HS-5 (cell line): ENCODE measurements at places on chromosomes 2 and 18.

DNA sequence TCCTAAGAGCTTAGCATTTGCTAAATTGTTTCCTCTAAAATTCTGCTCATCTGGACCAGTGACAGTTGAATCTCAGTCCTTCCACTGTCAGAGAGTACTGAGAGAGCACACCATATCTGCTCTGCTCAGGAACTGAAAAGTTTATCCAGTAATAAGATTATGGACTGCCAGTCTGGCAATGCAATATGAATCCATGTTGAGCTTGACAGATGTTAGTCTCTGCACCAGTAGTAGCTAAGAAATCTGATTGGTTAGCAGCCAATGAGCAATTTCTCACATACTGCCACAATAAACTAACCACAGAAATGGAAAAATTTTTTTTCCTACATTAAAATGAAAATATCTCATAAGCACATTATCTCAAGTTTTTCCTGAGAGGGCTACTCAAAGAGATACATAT lies 2.3 kb downstream of the PRKD3 start:
- no peak for DNase-seq

GRCh38 chr2:47774567-47774966 lies 8.4 kb upstream of the MSH6 start:
- no peak for DNase-seq

DNA sequence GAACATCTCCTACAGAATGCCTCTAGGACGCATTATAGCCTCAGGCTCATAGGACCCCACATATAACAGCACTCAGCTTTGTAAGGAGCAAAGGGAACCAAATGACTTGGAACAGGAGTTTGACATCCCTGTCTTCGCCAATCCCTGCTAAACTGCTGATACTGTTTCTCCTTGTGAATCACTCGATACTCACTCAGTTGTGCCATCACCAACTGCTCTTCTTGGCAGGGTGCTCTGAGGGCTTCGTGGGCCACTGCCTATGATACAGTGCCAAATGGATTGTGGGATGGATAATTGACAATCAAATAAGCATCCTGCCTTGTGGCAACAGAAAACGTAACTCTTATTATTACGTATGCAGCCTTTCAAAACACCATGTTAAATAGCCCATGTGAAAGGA lies 396.3 kb downstream of the RIT2 start:
- no peak for DNase-seq

- DNase-seq, result no peak
These were observed 31.3 kb upstream of the MSTN start for GRCh38 chr2:190093793-190094192.

DNA sequence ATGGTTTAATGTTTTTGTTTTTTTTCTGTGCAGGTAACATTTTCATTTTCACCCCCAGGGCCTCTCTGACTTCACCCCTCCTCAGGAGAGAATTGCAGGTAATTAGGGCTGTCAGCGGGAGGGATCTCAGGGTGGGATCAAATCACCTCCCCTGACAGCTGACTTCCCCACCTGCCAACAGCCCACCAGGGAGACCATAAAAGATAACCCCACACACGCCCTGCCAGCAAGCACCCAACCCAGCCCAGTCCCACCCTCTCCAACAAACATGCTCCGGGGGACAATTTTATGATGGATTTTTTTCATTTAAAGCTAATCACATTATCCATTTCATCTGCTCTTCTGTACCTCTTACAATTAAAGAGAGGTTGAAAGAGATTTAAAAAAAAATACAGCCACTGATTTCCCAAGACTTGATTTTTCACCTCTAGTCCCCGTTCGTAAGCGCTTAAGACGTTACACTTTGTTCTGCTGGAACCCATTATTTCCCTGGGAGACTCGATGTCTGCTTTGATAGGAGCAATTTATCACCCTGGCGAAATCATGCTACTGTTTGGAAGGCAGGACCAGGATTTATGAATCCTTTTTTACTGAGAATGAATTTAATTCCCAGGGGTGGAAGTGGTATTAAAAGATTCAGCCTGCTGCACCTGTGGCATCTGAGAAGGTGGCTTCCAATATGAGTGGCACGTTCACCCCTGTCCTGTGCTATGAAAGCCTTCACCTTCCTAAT lies 232.9 kb upstream of the ID2 start:
- no peak for DNase-seq

DNA sequence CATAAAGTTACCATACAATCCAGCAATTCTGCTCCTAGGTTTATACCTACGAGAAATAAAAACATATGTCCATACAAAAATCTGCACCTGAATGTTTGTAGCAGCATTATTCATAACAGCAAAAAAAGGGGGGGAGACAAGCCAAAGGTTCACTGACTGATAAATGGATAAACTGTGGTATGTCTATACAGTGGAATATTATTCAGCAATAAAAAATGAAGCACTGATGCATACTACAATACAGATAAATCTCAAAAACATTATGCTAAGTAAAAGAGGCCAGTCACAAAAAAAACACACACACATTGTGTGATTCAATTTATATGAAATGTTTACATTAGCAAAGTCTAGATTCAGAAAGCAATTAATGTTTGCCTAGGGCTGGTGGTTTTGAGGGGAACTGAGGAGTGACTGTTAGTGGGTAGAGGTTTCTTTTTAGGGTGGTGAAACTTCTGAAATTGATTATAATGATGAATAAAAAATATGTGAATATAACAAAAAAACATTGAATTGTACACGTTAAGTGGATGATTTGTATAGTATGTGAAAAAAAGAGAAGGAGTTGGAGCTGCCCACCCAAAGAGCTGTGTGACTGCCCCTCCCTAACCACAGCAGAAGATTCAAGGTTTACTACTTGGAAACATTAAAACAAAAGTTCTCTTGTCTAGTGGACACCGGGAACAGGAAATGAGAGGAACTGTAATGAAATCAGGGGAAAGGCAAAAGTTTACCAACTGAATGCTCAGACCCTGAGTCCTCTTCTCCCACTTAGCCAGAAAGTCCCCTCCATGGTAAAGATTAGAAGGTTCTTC lies 13.4 kb downstream of the COLEC12 start:
- DNase-seq, result no peak

DNA sequence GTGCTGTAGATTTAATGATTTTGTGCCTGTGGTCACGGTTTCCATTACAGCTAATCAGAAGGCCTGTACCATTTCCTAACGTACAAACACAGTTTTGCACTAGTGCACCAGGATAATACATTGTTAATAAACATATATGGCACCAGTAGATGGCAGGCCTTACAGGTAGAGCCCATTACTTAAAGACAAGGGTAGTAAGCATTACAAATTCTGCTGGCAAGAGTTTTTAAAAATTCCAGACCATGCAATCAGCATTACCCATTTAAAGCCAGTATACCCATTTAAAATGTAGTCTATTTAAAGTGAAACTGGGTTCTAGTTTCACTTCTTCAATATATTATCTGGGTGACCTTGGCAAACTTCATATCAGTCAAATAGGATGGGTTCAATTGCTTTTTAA lies 224.2 kb downstream of the NUP35 start:
- no peak for DNase-seq

GRCh38 chr2:202023198-202023903 lies 10.3 kb upstream of the FZD7 start:
- DNase-seq, result no peak

GRCh38 chr2:27737676-27738348 lies 33.7 kb upstream of the MRPL33 start:
- no peak for DNase-seq

DNA sequence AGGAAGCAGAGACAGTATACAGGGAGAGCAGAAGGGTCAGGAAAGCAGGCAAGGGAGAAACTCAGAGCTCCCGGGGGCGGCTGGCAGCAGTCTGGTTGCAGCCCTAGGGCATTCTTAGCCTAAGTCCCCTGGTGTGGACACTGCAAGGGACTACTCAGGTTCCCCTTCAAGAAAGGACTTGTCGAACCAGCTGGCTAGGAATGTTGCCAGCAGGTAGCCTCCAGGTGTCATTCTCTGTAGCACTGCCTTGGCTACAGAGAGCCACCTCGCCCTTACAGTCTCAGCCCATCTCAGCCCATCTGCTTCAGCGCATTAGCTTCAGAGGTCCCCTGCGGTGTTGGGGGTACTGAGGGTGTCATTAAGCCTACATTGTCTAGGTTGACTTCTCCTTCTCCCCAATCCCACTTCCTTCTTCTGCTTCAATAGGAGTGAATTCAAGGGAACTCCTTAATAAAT lies 11.3 kb upstream of the TMSB10 start:
- no peak for DNase-seq

- no peak for DNase-seq
These were observed 123.1 kb downstream of the CELF4 start for GRCh38 chr18:37442477-37442876.

GRCh38 chr2:9439536-9439935 lies 16.1 kb downstream of the CPSF3 start:
- DNase-seq, result no peak

- no peak for DNase-seq
These were observed 611.0 kb downstream of the KCNJ3 start for GRCh38 chr2:155309483-155309882.

DNA sequence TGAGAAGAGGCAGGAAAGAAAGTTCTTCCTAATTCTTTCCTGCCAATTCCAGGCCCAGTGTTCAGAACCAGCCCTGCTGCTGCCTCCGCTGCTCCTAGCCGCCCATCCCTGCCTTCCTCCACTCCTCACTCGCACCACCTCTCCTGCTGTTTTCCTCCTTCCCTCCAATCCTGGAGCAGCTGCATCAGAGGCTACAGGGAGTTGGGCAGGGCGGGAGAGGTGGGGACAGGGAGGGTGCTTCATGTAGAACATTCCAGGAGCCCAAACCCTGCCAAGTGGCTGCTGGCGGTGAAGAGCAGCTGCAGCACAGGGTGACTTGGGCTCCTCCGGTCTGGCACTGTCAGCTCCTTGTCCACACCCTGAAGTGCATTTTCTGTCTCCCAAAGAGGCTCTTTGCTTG lies 176.3 kb downstream of the TNS1 start:
- no peak for DNase-seq

DNA sequence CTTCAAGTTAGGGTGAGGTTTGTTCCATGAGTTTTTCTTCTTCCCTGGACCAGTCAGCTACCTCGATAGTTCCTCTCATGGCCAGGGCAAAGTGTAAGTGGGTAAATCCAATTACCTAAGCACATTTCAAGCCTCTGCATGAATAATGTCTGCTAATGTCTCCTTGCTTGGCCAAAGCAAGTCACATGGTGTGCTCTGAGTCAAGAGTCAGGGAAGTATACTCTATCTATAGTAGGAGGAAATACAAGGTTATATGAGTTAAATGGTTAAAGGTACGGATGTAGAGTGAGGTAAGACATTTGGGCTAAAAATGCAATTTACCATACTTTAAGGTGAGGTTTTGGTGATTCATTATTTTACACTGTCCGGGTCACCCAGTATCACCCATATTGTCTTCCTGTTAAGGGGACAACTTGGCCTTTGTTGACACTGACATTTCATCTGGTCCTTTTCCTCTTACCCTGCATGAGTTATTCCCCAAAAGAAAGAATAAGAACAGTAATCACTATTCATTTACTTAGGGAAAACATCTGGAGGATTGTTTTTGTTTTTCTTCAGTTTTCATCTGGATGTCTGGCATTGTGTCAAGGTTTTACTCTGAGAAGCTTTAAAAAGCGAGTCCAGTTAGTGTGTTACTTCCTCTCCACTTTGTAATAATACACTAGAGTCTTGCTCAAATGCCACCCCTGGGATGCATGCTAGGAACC lies 405.5 kb downstream of the RND3 start:
- no peak for DNase-seq

- no peak for DNase-seq
These were observed 564.7 kb upstream of the SLC39A10 start for GRCh38 chr2:195092341-195092740.

DNA sequence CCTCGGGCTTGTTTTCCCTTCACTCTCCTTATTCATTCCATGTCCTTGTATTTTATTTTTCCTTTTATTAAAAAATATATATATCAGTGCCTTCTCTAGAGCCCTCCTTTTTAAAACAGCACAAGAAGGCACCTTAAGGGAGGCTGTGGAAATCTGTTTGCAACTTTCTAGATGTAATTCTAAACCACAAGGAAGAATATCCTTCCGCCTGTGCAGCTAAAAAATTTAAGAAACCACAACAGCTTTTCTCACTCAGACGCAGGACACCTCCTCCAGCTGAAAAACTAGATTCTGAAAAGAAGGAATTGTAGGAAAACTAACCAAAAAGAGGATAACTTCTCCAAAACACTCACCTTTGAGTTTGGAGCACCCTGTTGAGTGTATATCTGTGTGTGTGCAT lies 142.2 kb downstream of the BCL11A start:
- no peak for DNase-seq

GRCh38 chr2:181363164-181363563 lies 94.0 kb upstream of the ITGA4 start:
- DNase-seq, result no peak

DNA sequence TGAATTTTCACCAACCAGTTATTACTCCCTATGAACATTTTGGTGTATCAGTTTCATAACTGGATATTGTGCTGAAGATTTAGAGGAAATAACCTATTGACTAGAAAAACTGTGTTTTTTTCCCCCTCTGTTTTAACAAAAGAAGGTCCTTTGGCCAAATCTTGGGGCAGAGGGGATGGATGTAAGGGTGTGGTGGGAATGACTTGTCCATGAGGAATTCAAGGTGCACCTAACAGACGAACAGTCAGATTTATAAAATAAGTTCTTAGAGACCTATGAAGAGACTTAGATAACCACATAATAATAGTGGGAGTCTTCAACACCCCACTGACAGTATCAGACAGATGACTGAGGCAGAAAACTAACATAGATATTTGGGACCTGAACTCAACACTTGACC lies 119.3 kb upstream of the SESTD1 start:
- no peak for DNase-seq

DNA sequence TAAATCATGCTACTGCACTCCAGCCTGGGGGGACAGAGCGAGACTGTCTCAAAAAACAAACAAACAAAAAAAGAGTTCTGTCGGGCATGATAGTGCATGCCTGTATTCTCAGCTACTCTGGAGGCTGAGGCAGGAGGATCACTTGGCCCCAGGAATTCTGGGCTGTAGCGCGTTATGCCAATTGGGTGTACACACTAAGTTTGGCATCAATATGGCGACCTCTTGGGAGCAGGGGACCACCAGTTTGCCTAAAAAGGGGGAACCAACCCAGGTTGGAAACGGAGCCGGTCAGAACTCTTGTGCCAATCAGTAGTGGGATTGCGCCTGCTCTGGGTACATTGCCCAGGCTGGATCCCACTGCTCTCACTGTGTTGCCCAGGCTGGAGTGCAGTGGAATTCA lies 49.7 kb downstream of the SDC1 start:
- DNase-seq, result no peak

DNA sequence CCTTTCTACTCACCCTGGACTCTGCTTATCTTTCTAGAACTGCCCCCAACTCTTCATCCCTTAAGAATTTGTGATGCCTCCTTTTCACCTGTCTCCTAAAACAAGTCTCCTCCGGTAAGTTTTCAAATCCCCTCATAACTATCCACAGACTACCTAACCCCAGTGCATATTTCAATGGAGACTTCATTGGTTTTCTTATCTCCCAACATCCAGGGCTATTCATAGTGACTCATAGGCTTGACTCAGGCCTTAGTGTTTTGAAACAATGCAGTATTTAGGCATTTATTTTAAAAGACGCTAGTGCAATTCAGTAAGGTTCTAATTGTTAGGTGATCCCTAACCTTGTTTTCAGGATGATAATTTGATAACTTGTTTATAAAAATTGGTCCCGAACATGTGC lies 399.2 kb downstream of the CPS1 start:
- DNase-seq, result peak; percentile 72

GRCh38 chr2:43086451-43087221 lies 139.8 kb downstream of the ZFP36L2 start:
- DNase-seq, result peak; percentile 99
